Tibial nerve (tissue), 4 donors: ENCODE measurements at places on chromosomes 3 and 15. TPM values are rescaled to one million over a fixed set of nuclear protein-coding genes. Genes with fewer than 3 reads are reported as not detected.

The DHFR2 gene
- 5.9 TPM for total RNA-seq

The CLDN16 gene
- total RNA-seq, result 0.44 TPM

The SLC51A gene
- total RNA-seq, result 0.30 TPM

The ANKRD34C gene
- total RNA-seq, result not detected

The XYLB gene
- total RNA-seq, result 4.3 TPM

The HRG gene
- total RNA-seq, result not detected

The CD80 gene
- total RNA-seq, result not detected

The LYZL4 gene
- not detected for total RNA-seq

The OR5H2 gene
- total RNA-seq, result not detected

The BNC1 gene
- total RNA-seq, result 0.21 TPM

The CNTN4 gene
- 81.7 TPM for total RNA-seq

The SLC27A2 gene
- 0.21 TPM for total RNA-seq

The SV2B gene
- 8.3 TPM for total RNA-seq

The SLC7A14 gene
- 0.44 TPM for total RNA-seq

The FGF12 gene
- 0.59 TPM for total RNA-seq

The ARHGAP11A gene
- 2.4 TPM for total RNA-seq

The C3orf85 gene
- not detected for total RNA-seq

The NGRN gene
- 76.9 TPM for total RNA-seq

The ARRDC4 gene
- 57.6 TPM for total RNA-seq

The BCL2A1 gene
- total RNA-seq, result 0.59 TPM

The EPHB1 gene
- total RNA-seq, result 5.3 TPM

The C3orf22 gene
- total RNA-seq, result not detected

The IGSF10 gene
- 2.1 TPM for total RNA-seq

The IGSF11 gene
- 17.7 TPM for total RNA-seq

The CERS3 gene
- not detected for total RNA-seq

The REC114 gene
- total RNA-seq, result not detected

The PTX3 gene
- 118 TPM for total RNA-seq

The MESP1 gene
- total RNA-seq, result 10.5 TPM

The SLC6A1 gene
- 7.3 TPM for total RNA-seq

The TBC1D5 gene
- 77.9 TPM for total RNA-seq

The TRAT1 gene
- total RNA-seq, result not detected

The NDN gene
- 71.7 TPM for total RNA-seq

The TMCO5A gene
- not detected for total RNA-seq

The LPP gene
- 259 TPM for total RNA-seq

The TMC3 gene
- total RNA-seq, result not detected

The FOXB1 gene
- total RNA-seq, result not detected

The ITIH3 gene
- 16.5 TPM for total RNA-seq

The FSIP1 gene
- 1.5 TPM for total RNA-seq

The ZDHHC23 gene
- 4.5 TPM for total RNA-seq

The C2CD4A gene
- total RNA-seq, result not detected

The RHOV gene
- total RNA-seq, result not detected

The IL17RB gene
- 3.9 TPM for total RNA-seq

The ALG1L2 gene
- total RNA-seq, result not detected

The P2RY12 gene
- total RNA-seq, result 9.2 TPM

The SAXO2 gene
- total RNA-seq, result 0.78 TPM

The KNG1 gene
- total RNA-seq, result not detected

The KLF15 gene
- total RNA-seq, result 138 TPM

The MRAS gene
- total RNA-seq, result 160 TPM

The ZNF619 gene
- 4.4 TPM for total RNA-seq

The ATG3 gene
- total RNA-seq, result 37.0 TPM
